ENCODE measurements at places on chromosomes 16 and 17. TPM values are rescaled to one million over a fixed set of nuclear protein-coding genes. Genes with fewer than 3 reads are reported as not detected.

EPX gene
- polyA plus RNA-seq = not detected

KRT20 gene
- not detected for polyA plus RNA-seq

DNA sequence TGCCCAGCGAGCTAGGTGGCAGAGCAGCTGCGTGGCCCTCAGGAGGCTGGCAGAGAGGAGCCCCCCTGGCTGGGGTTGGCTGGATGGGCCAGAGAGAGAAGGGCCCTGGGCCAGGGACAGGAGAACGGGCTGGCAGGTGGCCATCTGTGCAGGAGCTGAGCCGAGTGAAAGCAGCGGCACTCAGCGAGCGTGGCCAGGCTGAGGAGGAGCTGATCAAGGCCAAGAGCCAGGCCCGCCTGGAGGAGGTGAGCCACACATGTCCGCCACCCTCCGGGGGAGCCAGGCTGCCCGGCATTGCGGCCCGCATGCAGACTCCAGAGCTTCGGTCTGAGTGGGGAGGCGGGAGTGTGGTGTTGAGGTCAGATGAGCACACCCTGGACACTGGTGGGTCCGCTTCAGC is 2.1 kb upstream of the RAC3 start:
- no peak overlapping the region for H3K4me3 ChIP-seq
- no peak overlapping the region for H3K27ac ChIP-seq
- H3K4me1 ChIP-seq = peaks cover 18% of the 10 kb centered on the region
- H3K27me3 ChIP-seq = no peaks in the 10 kb centered on the region
- H3K36me3 ChIP-seq = peaks cover 3% of the 10 kb centered on the region

- no peak for DNase-seq
- peaks cover 31% of the 10 kb centered on the region for H3K4me1 ChIP-seq
- peak overlapping the region; percentile 82 for H3K27ac ChIP-seq
- no peaks in the 10 kb centered on the region for H3K27me3 ChIP-seq
Measured at GRCh38 chr17:81397314-81398175, 2.3 kb downstream of the BAHCC1 start.

GRCh38 chr17:63986821-63987220 is 11.3 kb upstream of the PRR29 start:
- H3K36me3 ChIP-seq = no peaks in the 10 kb centered on the region
- H3K27me3 ChIP-seq = peaks cover 12% of the 10 kb centered on the region
- H3K27ac ChIP-seq = no peak overlapping the region
- H3K4me3 ChIP-seq = no peak overlapping the region

Measured in keratinocyte (primary cell).